Stimulated activated CD4-positive, alpha-beta T cell treated with anti-CD3 and anti-CD28 coated beads, Interleukin-4, amount 100 ng/mL, for 24 hours (primary cell): ENCODE measurements at places on chromosomes 7 and 10.

DNA sequence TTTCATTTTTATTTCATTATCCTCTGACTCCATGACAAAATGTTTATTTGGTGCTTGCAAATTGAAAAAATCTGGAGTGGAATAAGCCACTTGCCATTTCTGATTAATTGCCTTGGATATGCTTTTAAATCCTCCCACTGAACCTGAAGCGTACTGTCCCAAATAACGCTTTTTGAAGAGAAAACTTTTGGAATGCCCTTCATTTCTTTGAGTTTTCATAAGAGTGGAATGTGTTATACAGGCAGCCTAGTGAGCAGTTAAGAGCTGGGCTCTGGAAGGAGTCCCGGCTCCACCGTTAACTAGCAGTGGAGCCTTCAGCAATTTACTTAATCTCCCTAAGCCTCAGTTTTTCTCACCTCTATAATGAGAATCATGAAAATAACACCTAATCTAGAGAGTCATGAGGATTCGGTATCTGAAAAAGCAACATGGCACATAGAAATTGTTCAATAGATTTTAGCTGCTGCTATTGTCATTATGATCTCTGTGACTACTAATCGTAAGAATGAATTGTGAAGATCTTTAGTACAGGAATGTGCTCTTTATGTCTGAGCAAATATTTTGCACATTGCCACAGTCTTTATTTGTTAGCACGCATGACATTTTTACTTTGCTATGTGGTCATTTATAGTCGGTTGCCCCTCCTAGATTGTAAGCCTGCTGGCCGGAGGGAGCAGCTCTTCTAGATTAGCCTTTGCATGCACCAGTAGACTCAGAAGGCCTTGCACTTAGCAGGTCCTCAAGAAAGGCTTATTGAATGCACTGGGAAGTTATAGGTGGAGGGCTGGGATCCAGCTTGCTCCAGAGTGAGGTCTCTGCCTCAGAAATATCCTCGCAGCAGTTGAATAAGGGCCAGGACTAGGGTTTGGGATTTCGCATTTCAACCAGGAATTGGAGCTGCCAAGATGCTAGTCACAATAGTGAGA, 59.4 kb downstream of the PLCE1 start:
- DNase-seq: no peak

DNA sequence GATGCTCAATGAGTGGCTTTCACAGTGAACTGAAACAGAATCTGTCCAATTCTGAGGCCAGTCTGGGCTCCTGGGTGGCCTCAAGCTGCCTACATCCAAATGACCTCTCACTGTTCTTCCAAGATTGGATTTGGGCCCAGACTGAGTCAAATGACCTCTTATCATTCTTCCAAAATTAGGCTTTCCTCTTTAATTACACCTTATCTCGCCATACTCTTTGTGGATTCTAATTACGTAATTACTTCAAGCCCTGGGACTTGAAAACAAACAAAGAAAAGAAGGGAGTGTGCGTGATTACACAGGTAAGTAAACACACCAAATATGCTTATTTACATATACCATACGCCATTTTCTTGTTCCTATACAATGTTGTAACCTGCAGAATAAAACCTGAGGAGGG, 18.8 kb downstream of the SORBS1 start:
- DNase-seq: no peak

- DNase-seq: no peak
Measured at GRCh38 chr10:66218981-66219587, 706.8 kb upstream of the LRRTM3 start.

- DNase-seq: no peak
Measured at GRCh38 chr10:126425032-126425431, 36.8 kb upstream of the ADAM12 start.

- DNase-seq: no peak
Measured at GRCh38 chr7:129169686-129170440, 18.6 kb upstream of the SMO start.

GRCh38 chr10:61819208-61819607, 82.3 kb upstream of the ARID5B start:
- no peak for DNase-seq

DNA sequence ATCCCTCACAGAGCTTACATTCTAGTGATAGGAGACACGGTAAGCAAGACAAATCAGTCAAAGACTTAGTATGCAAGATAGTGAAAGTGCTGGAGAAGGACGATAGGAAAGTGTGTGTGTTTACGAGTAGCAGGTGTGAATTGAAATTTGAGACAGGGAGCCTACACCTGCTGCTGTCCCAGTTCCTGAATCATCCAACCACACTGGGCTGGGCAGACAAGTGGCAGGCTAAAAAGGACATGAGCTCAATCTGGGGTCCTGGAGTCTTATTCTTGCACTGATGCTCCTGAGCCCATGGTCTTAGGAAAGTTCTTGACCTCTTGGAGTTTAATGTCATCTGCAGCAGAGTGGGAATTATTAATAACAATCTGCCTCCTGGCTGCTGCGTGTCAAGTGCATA, 16.2 kb downstream of the RBP3 start:
- no peak for DNase-seq

DNA sequence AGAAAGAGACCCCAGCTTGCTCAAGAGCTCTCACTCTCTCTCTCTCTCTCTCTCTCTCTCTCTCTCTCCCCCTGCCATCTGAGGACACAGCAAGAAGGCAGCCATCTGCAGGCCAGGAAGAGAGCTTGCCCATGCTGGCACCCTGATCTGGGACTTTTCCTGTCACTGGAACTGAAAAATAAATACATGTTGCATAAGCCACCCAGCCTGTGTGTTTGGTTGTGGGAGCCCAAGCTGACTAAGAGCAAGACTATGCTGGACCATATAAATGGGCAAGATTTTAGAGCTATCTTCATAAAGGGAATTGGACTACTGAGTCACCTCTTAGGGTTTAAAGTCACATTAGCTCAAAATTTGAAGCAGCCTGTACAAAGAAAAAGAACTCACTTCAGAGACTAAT, 98.6 kb downstream of the SLC16A9 start:
- no peak for DNase-seq

DNA sequence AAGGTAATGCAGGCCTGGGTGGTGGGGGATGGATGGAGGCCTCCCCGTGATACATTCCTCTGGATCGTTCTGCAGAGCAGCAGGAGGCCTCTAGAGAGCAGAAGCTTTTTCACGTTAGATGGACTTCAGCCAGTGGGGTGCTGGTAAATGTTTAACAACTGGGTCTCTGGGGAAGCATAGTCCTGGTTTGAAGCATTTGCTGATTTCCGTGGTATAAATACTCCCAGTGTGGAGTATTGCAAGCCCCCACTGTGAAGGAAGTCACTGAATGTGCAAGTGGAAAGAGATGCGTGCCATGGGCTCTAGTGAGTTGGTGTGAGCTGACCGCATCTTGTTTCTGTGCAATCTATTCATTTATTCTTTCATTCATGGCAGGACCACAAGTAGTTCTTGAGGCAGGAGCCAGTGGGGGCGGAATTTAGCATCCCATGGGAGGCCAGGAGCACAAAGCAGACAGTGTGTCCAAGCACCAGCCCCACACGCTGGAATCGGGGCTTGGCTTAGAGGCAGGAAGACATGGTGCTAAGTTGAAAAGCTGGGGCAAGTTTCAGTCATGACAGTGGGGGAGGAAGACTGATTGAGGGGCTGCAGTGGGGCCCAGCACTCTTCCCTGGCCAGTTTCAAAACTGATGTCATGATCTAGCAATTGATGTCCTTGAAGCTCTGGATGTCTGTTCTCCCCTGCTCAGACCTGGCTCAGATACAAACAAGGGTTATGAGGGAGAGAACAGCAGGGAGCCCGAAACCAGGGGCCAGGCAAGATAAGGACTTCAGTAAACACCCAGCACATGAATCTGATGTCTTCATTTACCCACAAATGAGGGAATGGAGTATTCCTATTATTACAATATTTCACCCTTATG, 280.9 kb upstream of the LYZL1 start:
- no peak for DNase-seq

DNA sequence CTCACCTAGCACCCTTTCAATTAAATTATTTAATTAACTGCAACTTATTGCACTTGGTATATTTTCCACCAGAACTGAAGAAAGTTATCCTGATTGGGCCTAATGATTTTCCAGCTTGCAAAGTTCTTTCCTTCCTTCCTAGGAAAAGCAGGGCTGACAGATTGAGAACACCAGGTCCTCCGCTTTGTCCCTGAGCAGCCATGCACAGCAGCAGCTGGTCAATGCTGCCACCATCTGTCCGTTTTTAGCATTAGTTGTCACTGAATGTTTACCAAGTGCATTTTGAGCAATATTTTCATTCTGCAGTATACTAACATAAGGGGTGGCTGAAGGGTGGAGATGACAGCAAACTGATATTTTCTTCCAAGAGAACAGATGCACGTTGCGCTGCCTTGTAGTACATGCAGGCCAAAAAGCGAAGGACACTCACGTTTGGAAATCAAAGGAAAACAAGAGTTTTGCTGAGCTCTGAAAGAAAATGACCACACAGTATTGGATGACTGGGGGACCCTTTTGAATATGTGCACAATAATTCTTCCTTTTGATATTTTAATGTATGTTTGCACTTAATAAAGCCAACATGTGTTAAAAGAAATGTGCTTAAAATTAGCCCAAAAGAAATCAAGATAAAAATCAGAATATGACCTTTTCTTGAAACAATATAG, 248.8 kb upstream of the PTN start:
- DNase-seq: no peak

- DNase-seq: no peak
Measured at GRCh38 chr7:28407651-28408050, 4.7 kb upstream of the CREB5 start.

DNA sequence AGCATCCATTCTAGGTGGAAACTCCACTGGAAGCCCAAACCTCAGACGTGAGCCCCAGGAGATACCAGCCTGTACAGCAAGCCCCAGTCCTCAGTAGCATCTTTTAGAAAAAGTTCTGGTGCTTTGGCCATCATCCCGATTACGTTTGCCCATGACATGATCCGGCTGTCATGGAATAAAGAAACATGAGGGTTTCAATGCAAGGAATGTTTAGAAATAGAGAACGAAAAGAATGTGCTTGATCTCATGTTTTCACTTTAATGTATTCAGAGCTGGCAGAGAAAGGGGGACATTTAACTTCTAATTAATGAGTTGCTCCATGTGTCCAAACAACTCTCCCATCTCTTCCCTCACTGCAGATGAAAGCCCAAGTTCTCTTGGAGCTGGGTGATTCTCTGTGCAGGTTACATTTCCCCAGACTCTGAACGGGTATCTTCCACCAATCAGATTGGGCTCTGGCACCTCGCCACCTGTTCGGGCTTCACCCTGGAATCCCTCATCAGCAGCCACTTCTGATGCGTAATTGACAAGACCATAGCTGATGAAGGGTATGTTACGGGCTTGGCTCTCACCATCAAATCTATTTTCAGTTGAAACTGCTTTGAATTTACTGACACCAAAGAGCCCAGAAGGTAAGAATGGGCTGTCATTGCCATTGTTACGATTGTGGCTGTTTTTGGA, 165.3 kb downstream of the PLXNA4 start:
- no peak for DNase-seq

DNA sequence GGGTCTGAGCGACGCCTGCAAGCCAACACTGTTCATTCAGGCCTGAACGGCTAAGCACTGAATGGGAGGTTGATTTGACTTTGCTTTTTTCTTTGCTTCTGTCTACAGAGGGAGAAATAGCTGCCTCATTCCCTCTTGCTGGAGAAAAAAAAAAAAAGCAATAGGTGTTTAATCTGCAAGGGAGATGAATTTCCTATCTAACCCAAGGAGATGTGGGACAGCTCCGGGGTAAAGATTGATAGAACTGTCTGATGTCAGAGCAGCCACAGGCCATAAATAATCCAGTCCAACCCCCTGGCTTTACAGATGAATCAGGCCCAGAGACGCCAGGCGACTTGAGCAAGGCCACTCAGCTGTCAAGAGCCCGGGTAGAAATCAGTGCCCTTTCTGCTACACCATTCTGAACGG, 168.0 kb downstream of the ARHGAP12 start:
- DNase-seq: no peak

DNA sequence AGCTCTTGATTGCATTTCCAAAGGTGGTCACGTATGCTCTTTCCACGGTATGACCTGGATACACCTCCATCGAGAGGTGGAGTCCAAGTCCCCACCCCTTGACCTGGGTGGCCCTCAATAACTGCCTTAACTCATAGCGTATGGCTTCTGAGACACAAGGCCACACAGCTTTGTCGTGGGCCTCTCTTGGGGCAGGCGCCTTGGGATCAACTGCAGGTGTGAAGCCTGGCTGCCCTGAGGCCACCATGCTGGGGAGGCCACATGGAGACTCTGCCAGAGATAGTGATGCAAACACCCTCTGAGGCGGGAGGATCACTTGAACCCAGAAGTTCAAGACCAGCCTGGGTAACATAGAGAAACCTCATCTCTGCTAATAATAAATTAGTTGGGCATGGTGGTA, 30.7 kb upstream of the RASGEF1A start:
- no peak for DNase-seq

- DNase-seq: no peak
Measured at GRCh38 chr7:135601182-135601581, 43.5 kb downstream of the NUP205 start.

DNA sequence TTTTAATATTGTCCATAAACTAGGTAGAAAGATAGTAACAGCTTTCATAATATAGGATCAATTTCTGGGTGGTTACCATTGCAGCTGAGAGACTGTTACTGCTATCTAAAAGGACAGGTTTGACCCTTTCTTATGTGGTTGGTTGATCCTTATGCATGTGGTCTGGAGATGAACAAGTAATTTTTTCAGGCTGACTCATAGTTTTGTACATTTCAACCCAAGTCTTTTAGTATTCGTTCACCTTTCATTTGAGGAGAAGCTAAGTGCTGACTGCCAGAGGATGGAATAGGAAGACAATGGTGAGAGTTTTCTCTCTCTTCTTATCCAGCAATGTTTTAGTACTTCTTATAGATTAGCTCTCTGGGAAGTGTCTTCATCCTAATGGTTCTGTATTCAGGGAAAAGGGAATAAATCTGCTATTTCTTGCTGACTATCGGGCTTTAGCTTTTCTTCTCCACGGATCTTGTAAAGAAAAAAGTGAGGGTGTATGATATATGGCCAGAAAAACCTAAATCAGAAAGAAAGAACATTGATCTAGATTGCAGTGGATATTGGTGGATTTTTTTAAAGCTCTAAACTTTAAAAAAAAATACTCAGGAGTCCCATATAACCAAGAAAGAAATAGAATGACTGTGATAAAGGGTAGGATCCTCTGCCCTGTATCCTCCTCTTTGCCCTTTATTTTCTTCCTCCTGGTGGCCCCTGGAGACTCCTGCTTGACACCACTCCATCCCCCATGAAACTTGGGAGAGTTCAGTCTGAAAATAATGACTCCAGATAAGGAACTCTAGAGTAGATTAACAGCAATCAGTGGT, 88.0 kb downstream of the CPED1 start:
- DNase-seq: no peak

GRCh38 chr7:157007470-157008066, 2.9 kb downstream of the MNX1 start:
- no peak for DNase-seq

GRCh38 chr7:119572132-119572531, 700.8 kb upstream of the KCND2 start:
- no peak for DNase-seq

- DNase-seq: no peak
Measured at GRCh38 chr10:101773923-101774588, 1.9 kb downstream of the FGF8 start.

DNA sequence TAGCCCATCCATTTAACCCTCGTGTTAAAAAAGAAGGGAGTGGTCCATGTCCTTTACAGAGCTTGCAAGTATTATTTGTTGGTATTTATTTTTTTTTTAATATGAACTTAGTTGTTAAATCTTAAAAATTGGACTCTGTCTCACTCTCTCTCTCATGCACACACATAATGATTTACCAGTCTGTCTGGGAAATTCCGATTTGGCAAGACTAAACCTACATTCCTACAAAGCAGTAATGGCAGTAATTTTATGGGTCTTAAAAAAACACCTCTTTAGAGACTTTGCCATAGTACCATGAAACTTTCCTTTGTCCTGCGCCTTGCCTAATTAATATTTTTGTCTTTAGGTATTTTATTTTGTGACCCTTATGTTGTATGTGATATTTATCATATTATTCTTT, 239.5 kb upstream of the PPP1R3A start:
- DNase-seq: no peak
